Fibroblast of skin of left biceps (primary cell): ENCODE measurements at places on chromosomes 13 and 19.

DNA sequence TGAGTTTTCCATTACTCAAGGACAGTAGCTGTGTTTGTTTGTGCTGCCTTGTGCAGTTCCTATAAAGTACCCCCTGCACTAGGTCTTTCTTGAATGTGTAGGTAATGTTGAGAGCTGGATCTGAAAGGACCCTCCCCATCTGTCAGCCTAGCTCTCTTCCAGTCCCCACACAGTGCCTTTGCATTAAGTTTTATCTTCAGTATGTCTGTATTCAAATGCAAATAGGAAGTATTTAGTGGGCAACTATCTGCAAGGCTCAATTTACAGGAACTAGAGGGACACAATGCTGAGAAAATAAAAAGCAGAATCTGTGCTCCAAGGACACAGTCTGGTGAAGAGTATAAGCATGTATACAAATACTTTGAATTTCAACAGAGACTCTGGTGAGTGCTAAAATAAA is 558.5 kb downstream of the RFC3 start:
- no peak for DNase-seq

GRCh38 chr13:100512422-100512821 is 76.2 kb downstream of the GGACT start:
- no peak for DNase-seq

DNA sequence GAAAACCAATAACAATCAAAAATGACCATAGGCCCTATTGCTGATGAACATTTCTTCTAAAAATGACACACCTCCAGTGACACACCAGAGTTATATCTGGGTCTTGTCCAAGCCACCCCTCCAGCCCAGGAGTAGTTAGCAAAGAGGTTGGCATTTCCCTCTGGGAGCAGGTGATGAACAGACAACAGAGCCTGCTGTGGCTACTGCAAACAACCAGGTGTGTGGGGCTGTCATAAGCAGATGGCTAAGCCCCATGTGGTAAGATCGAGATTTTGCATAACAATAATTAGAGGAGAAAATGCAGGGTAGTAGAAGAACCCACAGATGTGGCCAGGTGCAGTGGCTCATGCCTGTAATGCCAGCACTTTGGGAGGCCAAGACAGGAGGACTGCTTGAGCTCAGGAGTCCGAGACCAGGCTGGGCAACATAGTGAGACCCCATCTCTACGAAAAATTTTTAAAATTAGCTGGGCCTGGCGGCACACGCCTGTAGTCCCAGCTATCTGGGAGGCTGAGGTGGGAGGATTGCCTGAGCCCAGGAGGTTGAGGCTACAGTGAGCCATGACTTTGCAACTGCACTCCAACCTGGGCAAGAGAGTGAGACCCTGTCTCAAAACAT is 5.0 kb downstream of the XRCC1 start:
- no peak for DNase-seq

DNA sequence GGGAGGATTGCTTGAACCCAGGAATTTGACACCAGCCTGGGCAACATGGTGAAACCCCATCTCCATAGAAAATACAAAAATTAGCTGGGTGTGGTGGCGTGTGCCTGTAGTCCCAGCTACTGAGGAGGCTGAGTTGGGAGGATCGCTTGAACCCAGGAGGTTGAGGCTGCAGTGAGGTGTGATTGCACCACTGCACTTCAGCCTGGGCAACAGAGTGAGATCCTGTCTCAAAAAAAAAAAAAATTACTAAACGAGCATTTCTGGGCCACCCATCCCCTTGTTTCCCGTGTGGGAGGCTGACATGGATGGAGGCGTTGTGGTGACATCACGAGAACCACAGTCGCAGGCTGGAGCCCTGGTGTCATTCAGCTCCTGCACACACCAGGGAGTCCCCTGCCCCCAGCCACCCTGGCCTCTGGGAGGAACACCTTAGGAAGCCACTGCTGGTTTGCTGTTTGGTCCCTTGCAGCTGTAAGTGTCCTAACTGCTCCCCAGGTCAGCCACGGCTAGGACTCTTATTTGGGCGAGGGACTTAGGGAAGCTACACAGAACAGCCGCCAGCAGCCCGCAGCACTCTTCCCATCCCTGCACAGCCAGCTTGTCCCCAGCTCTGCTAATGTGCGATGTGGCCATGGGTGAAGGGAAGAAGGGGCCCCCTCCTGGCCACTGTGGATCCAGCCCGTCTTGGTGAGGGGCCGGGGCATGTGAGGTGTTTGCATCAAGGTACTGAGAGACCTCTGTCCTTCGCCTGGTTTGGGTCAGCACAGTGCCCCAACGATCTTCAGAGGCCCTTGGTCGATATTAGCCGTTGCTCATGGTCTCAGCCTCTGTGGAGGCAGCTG is 12.7 kb downstream of the NKPD1 start:
- DNase-seq: no peak

DNA sequence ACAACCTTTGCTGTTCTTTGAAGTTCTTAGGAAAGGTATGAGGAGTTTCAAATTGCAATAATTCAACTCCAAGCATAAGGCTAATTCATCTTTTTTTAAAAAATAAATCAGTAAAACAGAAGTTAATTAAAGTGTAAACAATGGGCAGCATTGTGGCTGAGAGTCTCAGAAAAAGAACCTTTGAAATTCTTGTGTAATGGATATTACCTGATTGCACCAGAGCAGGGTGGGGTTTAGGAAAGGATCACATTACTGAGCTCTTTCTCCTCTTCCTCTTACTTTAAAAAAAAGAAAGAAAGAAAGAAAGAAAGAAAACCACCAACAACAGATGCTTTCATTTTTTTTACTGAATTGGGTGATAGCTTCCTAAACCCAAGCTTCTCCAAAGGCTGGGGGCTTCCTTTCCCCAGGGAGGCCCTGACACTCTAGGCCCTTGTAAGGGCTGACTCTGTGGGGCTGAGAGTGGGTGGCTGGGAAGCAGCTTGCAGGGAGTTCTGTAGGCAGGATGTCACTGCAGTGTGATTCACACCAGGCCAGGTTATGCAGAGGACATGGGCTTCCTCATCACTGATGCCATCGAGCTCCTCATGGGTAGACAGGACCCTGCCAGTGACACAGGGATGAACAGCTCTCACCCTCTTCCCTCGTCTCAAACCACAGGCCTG is 564.5 kb downstream of the FGF9 start:
- DNase-seq: no peak

DNA sequence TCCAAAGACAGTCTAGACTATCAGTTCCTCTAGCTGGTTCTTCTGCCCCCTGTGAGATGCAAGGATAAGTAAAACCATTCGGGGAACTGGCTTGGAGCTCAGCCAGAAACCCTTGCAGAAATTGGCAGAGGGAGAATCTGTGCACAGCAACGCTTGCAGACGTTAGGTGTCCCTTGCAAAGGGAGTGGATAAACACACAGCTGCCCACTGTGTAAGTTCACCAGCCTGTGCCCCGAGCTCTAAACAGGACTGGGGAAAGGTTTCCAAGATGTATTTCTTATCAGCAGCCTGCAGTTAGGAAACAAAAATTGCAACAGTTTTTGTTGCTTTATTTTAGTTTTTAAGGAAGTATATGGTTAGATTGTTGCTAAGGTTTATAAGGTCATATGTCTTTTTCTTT is 19.0 kb upstream of the ADGRE1 start:
- DNase-seq: no peak

DNA sequence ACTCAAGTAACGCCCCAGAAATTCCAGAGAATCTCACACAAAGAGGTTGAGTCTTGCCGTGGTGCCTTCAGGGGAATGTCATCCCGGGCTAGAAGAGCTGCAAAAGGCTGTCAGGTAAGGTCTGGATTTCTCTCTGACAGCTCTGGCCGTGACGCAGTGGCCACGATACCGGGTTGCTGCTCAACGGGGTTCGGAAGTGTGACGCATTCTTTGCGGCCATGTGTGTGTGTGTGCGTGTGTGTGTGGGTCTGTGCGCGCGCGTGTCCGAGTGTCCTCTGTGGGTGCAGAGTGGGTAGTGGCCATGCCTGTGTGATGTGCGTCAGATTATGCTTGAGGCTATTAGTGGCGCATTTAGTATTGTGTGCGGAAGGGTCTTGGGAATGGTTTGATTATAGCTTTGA is 306 bp downstream of the ZNF540 start:
- no peak for DNase-seq

- DNase-seq: no peak
Measured at GRCh38 chr13:105918842-105919741, 616.4 kb downstream of the EFNB2 start.

DNA sequence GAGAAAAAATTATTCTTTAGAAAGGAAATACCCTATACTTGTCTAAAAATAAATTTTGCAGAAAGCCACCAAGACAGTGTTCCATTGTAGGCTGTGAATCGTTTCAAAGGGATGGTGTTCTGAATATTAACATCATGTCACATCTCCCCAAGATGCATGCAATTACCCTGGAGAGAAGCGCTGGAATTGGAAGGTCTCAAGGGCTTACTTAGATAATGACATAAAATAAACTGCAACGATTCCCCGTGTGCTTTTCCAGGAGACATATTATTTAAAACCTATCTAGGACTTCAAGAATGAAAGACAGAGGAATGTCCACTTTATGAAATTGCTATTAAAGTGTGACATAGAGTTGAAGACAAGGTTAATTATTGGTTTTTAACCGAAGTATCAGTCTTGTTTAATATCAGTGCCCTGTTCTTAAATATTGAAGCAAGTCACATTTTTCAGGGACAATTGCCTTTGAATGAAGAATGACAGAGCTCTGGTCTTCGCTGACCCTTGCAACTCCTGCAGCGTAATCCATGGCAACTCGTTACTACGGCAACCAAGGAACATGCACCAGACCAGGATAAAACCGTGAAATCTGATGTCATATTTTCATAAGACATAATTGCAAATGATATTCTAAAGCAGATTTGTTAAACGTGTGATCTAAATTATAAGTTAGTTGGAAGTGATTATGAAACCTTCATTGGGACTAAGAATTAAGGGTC is 91.7 kb downstream of the EFNB2 start:
- DNase-seq: no peak

DNA sequence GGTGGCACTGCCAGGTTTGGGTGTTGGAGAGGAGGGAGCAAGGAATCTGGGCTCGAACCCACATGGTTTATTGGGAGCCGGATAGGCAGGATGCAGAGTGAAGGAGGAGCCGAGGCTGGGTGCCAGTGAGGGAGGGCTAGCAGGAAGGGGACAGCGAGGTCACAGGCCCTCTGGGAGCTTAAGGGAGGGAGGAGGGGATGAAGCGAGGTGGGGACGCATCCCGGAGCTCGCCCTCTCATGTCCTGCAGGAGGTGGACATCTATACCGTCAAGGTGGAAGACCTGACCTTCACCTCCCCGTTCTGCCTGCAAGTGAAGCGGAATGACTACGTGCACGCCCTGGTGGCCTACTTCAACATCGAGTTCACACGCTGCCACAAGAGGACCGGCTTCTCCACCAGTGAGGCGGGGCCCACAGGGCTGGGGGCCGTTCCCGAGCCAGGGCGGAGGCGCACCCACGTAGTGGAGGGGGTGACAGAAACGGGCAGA is 3.5 kb upstream of the ADM5 start:
- DNase-seq: no peak

DNA sequence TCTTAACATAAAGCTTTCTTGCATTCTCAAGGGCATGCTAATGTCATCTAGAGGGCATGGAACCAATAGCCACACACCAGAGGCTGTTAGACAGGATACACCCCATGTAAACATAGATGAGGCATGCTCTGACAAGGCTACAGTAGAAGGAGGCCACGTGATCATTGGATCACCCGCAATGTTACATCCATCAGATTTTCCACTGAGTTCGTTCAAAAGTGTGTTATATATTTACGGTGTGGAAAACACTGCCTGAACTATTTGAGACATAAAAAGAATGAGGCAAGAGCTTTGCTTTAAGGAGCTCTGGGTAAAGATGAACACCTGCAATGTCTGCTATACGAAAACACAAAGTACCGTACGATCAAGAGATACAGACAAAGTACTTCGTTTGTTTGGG is 817.5 kb upstream of the SLC10A2 start:
- no peak for DNase-seq

DNA sequence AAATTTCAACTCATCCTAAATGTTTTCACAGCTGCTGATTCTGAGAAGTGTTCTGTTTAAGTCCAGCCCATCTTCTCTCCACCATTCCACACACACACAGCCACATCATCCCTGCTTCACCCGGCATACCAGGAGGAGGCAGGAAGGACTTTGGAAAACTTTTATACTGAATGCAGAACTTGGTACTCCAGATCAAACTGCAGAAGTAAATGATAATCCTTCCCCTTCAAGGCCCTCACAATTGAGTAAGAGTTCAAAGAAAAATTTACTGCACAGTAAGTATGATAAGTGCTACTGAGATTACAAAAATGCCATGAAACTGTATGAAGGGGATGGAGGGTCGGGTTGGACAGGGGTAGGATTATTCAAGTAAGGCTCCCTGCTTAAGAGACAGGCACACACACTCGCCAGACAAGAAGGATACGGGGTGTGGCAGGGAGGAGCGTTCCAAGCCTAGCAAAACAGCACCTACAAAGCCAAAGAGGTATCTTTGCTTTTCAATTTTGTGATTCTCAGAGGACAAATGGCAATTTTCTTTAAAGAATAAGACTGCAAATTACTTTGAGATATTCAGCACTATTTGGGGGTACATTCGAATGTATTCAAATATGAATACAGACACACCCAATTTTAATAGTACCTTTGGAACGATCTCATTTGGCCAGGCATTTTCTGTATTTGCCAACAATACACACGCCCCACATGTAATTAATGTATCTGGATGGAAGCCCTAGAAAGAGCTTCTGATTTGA is 2.5 kb downstream of the USP12 start:
- DNase-seq: no peak

DNA sequence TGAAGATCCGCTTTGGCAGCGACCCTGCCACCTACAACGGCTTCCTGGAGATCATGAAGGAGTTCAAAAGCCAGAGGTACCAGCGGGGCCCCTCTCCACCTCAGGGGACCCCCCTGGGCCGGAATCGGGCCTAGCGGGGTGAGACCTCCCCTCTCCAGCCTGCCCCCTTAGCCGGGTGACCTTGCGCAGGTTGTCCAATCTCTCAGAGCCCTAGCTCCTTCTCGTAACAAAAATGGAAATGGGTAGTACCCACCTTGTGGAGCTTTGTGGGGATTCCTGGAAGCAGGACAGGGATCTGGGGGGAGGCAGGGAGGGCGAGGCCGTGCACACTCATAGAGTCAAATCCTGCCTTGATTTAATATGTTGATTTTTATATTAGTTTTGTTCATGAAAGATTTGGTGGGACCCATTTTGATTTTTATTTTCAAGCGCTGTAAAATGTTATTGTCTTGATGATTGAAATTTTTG is 658 bp downstream of the SIN3B start:
- DNase-seq: no peak

GRCh38 chr13:41471785-41472184 is 14.4 kb downstream of the RGCC start:
- no peak for DNase-seq

- no peak for DNase-seq
Measured at GRCh38 chr13:34750078-34750931, 191.8 kb upstream of the NBEA start.

- DNase-seq: no peak
Measured at GRCh38 chr13:22648320-22648801, 532.4 kb upstream of the SGCG start.

- no peak for DNase-seq
Measured at GRCh38 chr13:28494778-28495537, at the start of gene FLT1. TSS of gene FLT1 (minus strand) at chr13:28495128. CDS start at chr13:28494843, 285 bp downstream.
